ENCODE measurements at places on chromosomes 7 and 10.

DNA sequence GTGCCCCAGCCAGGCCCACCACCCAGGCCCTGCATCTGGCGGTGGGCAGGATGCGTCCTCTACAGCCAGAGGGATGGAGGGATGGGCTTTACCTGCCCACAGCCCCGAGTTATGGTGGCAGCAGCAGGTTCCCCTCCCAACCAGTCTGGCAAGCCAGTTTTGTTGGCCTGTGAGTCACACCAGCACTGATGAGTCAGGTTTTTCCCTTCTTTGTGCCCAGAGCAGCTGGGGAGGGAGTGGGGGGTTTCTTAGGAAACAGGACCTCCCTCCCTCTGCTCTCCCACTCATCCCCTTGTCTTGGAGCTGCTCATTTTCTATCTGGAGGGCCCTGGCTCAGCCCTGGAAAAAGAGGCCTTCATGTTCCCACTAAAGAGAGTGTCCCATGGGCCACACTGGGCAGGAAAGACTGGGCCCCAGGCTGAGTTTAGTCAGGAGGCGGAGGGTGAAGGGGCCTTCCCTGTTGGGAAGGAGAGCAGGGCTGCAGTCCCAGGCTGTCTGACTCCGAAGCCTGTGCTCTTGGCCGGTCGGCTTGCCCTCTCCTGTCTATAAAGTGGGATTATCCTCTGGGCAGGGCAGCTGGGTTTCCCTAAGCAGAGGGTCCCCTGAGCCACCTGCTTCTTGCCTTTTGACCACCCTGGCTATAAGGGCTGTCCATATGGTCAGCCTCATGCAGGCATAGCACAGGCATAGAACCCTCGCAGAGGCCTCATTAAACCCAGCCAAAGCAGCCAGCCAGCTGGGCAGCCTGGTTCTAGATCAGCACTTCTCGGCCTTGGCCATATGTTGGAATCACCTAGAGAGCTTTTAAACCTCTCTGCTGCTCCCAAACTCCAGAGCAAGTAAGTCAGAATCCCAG, 30.2 kb upstream of the ANKRD2 start:
- DNase-seq: no peak

- DNase-seq: no peak
Measured at GRCh38 chr7:81447351-81447952, 322.4 kb downstream of the HGF start.

GRCh38 chr7:2613931-2614600, 17.7 kb upstream of the TTYH3 start:
- DNase-seq: no peak

DNA sequence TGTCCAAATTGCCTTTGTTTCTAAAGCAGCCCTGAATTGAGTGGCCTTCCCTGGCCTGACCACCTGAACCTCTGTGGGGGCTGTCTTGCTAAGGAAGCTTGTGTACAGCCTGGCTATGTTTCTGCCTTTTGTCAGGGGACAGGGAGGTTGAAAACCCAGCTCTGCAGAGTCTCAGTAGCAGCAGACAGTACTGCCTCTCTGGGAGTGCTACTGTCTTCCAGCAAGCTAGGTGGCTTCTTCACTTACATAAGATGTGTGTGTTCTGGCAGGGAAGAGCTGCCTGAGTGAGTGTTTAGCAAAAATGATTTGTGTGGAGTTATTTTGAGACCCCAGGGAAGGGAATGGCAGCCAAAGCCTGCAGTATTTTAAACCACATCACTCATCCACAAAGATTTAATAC, 57.4 kb downstream of the LRRC4 start:
- DNase-seq: no peak

- no peak for DNase-seq
Measured at GRCh38 chr10:69957241-69957885, 95.3 kb upstream of the MACROH2A2 start.

GRCh38 chr10:59508296-59508695, 145.9 kb upstream of the FAM13C start:
- no peak for DNase-seq

DNA sequence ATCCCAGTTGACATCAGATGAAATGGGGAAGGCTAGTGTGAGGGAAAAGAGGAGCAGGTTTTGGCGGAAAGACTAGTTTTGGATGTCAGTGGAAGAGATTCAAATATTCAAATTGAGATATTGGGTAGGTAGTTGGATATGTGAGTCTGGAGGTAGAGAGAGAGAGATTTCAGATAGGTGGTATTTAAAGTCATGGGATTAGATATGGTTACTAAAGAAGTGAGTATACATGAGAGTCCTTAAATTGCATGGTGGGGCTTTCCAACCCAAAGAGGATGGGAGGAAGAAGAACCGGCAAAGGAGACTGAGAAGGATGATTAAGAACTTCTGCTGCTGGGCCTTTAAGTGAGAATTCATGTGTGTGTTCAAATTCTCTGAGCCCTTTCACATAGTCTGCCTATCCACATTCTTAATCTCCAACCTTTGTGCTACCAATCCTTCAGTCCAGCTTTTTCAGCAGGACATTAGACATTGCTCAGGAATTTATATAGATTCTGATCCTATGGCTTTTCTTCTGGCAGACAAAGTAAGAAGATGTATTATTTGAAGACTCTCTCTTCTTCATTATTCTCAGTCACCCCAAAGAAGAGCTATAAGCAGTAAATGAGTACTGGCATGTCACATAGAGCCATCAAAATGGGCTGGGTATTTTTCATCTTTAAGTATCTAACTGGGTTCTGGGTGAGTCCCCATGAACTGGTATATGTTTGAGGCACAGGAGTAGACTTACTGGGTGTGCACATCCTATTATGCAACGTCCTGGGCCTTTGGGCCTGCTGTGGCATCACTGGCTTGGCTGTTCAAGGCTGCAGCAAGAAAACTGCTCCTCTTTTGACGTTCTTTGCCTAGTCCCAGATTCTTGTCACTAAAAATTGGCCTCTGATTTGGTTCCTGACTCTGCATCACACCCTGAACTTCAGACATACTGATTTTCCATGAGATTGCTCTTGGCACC, 33.6 kb downstream of the ST7 start:
- no peak for DNase-seq

DNA sequence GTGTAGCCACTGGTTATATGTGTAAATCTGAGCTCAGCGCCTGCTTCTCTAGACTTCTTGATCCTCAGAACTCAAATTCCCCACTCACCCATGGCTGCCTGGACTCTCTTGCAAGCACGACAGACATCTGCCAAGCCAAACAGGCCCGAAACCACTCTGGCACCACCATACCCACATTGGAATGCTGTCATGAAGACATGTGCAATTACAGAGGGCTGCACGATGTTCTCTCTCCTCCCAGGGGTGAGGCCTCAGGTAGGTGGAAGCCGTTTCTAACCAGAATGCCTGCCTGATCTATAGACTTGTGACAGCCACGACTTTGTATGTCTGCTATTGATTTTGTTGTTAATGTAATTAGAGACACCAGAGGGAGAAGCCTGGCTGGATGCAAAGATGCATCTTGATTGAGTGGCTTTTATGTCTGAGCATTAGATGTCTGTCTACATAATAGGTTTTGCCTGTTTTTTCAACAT, 4.0 kb downstream of the BAMBI start:
- no peak for DNase-seq

- DNase-seq: no peak
Measured at GRCh38 chr10:60989400-60989876, 45.5 kb upstream of the RHOBTB1 start.

- DNase-seq: no peak
Measured at GRCh38 chr7:40815512-40815911, 680.7 kb downstream of the SUGCT start.

DNA sequence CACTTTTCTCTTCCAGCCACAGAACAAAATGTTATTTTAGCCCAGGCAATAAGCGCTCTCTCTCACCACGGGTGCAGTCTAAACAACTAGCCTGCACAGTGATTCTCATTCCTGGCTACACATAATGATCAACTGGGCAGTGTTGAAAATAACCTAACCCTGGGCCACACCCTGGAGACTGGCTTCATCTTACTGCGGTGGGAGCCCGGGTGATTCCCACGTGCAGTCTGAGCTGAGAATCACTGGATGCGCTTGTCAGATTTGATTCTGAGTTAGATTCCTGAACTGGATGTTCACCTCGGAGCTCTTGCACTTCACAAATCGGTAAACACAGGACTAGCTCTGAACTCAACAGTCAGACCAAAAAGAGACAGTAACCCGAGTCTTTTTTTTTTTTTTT, 14.9 kb downstream of the ZC3HAV1 start:
- DNase-seq: no peak

DNA sequence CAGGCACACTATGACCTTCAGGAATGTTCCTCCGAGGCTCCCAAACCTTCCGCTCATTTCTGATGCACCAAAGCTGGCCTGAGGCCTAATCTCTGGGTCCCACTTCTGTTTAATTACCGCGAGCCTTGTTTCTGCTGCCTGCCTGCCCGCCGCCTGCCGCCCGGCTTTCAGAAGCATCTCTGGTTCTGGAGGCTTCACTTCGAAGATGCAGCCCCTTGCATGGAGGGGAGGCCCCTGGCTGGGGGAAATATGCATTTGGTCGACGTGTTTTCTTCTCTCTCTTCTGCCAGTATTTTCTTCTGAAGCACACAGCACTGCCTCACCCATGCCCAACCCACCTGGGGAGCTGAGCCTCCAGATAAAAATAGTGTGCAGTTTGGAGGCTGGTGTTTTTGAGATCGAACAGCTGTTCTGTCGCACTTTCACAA, 166.9 kb downstream of the PAXIP1 start:
- no peak for DNase-seq

GRCh38 chr7:36148422-36149065, 4.5 kb upstream of the EEPD1 start:
- DNase-seq: no peak

- DNase-seq: no peak
Measured at GRCh38 chr10:8380833-8381496, 326.5 kb downstream of the GATA3 start.

DNA sequence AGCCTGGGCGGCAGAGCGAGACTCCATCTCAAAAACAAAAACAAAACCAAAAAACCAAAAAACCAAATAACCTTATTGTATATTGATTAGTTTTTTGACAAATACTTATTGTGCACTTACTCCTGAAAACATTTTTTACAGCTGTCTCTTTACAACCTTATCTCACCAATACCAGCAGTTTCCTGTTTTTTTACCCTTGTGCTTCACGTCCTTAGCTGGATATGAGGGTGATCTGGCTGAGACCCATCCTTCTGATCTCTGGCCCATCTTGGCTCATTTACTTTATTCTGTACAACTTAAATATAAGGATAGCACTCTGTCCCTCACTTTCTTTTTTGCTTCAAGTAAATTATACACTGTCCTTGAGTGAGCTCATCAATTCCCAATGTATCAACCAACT, 104.6 kb upstream of the DNAJB12 start:
- DNase-seq: no peak

DNA sequence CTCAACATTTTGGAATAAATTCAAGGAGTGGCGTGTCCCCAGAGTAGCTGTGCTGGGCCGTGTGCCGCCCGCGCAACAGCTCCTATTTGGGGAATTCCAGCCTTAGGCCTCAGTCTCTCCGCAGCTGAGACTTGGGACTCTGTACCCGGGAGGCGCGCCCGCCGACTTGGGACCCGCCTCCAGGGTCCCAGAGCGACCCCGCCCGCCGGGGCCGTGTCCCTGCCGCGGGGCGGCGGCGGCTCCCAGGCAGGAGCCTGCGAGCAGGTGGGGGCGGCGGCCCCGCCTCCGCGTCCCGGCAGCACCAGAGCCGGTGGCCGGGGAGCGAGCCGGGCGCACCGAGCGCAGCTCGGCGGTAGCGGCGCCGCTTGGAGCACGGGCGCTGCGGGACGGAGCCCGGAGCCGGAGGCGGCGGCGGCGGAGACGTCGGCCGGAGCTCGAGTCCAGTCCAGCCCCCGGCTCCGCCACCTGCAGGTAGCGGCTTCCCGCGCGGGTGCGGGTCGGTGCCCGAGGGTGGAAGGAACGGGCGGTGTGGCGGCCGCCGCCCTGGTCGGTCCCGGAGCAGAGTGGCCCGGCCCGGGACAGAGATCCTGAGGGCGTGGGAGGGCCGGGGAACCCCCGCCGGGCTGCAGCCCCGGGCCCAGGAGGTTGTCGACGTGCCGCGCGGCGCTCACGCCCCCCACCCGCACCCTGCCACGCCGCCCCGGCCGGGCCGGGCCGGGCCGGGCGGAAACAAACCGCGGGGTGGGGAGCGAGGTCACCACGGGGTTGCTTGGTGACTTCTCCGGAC, at the start of gene WIPF3:
WIPF3 (plus strand) TSS at position 301 of the 787 bp plus-strand sequence. CDS start 28,217 bp downstream, outside the sequence.
- peak; percentile 47 for DNase-seq

DNA sequence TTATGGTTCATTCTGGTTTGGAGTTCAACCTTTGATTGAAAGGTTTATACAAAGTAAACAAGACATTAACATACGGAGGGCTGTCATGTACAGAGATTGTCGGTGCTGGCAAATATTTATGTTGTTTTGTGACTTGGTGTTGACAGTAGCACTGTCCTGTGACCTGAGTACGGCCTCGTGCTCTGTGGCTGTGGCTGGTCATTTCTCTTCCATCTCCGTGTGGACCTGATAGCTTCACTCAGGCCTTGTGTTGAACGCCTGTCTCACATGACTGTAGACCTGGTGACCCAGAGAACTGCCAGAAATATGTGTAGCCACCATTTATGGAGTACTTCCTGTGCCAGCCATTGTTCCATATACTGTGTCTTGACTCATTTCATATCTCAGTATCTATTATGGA, 311.6 kb downstream of the CCDC3 start:
- no peak for DNase-seq

DNA sequence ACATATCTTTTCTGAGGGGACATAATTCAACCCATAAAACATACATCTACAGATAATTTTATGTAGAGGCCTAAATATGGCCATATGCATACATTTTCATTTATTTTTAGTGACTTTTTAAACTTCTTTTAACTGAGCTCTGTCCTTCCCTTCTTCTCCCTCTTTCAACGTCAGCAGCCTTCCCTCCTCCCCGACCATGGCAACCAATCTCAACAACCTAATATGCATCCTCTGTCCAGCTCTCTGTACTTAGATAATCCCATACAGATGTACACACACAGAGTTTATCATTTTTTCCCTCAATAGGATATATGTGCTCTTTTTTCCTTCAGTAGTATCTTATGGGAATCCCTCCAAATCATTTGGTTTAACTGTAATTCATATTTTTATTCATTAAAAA, 94.3 kb downstream of the CCDC71L start:
- DNase-seq: no peak

GRCh38 chr7:44236333-44236728, 35.6 kb downstream of the YKT6 start:
- no peak for DNase-seq

DNA sequence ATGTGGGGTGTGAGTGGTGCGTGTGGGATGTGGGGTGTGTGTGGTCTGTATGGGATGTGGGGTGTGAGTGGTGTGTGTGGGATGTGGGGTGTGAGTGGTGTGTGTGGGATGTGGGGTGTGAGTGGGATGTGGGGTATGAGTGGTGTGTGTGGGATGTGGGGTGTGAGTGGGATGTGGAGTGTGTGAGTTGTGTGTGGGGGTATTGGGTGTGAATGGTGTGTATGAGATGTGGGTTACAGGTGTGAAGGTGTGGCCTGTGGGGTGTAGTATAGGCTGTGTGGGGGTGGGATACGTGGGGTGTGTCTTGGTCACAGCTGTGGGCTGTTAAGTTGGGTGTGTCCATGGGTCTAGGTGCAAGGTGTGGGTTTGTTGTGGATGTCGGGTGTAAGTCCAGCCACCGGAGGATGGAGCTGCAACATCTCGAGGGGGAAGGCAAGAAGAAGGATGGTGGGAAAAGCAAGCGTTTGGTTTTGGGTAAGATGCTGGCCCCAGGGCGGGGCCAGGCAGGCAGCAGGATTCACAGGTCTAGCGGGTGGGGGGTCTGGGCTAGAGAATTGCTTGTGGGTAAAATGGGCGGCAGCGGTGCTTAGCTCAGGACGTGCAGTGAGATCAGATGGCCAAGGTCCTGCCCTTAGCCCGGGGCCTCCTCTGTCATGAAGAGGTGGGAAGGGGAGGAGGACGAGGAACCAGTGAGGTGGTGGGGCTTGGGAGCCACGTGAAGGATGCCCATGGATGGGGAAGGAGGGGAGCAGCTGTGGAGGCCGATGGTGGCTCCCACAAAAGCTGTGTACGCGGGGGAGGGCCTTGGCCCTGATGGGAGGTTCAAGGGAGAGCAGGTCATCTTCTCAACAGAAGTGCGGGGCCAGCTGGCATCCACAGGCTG, 60.1 kb downstream of the CFAP46 start:
- no peak for DNase-seq

Measured in progenitor cell of endocrine pancreas (in vitro differentiated cells).